ENCODE measurements at places on chromosomes 3 and 15. TPM values are rescaled to one million over a fixed set of nuclear protein-coding genes. Genes with fewer than 3 reads are reported as not detected.

Gene AHSG
- total RNA-seq = not detected

Gene WNT5A
- total RNA-seq = 52.3 TPM

Gene RASGRP1
- 8.8 TPM for total RNA-seq

Gene NAALADL2
- 12.5 TPM for total RNA-seq

DNA sequence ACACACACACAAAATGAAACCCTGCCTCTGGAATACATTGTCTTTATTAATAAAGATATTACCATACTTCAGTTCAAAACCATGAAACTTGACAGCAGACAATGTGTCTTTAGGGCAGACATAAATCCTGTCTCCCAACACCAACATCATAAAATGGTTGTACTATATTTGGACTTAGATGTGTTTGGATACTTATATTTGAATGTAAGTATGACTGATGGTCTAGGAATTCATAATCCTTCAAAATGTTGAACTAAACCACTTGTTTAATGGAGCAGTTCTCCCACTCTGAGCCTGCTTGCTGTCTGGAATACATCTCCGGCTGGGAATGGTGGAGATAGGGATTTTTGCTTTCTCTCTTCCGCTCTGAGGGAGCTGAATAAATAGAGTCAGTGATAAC, 10.6 kb downstream of the FBN1 start:
- H3K27ac ChIP-seq = no peak overlapping the region
- H3K27me3 ChIP-seq = no peaks in the 10 kb centered on the region
- no peaks in the 10 kb centered on the region for H3K36me3 ChIP-seq
- peaks cover 41% of the 10 kb centered on the region for H3K4me1 ChIP-seq
- no peak for DNase-seq

GRCh38 chr3:28308196-28308595, 40.3 kb upstream of the ZCWPW2 start:
- no peak overlapping the region for H3K4me3 ChIP-seq
- no peaks in the 10 kb centered on the region for H3K4me1 ChIP-seq
- no peaks in the 10 kb centered on the region for H3K36me3 ChIP-seq
- no peaks in the 10 kb centered on the region for H3K27me3 ChIP-seq
- DNase-seq = no peak
- H3K27ac ChIP-seq = no peak overlapping the region

DNA sequence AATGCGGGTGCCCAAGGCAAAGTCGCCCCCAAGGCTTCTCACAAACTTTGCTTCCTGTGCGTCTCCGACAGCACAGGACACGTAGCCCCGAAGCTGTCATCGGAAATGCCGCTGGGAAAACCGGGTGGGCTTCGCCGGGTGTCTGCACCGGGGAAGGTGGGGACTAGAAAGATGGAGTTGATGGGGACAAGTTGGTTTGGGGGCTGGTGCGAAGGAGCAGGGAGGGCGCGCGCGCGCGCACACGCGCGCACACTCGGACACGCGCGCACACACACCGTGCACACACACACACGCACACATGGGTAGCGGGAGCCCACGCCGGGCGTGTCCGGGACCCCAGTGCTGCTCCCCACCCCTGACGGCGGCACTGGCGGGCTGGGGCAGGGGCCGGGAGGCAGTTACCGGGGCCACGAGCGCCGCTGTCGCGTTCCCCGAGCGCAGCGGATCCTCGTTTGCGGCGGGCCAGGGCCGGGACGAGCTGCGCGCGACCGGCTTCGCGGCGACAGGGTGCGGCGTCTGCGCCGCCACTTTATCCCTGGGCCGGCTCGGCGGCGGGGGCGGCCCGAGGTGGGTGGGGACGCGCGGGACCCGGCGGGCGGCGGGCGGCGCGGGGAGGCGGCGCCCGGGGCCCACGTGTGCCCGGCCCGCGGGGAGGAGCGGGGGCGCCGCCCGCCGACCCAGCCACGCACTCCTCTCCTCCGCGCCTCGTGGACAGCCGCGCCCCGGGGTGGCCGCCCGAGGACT, 539 bp upstream of the MGLL start:
- no peaks in the 10 kb centered on the region for H3K27me3 ChIP-seq
- H3K4me3 ChIP-seq = peak overlapping the region; percentile 89
- H3K36me3 ChIP-seq = no peaks in the 10 kb centered on the region
- H3K27ac ChIP-seq = peak overlapping the region; percentile 85

DNA sequence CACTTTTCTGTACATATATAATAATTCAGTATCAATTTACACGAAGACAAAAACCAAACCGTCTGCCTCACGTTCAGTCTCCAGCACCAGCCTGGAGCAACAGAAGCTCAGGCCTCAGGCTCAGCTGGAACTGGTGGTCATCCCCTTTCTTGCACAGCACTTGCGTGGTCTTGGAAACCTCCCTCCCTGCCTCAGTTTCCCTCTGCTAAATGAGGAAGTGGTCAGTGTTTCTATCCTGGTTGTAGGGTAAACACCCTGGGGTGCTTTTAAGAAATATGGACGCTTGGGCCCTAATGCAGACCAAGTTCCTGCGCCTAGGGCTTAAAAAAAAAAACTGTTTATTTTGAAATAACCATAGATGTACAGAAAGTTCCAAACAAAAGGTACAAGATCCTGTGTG, 21.6 kb downstream of the IQSEC1 start:
- H3K4me3 ChIP-seq = no peak overlapping the region
- H3K36me3 ChIP-seq = no peaks in the 10 kb centered on the region
